ENCODE measurements at places on chromosomes 16 and 17.

- no peak for DNase-seq
Measured at GRCh38 chr16:89801800-89802199, 14.6 kb downstream of the FANCA start.

GRCh38 chr16:87457709-87458423 lies 35.0 kb downstream of the ZCCHC14 start:
- DNase-seq = no peak

GRCh38 chr17:82931699-82932517 lies 92.1 kb upstream of the ZNF750 start:
- no peak for DNase-seq

DNA sequence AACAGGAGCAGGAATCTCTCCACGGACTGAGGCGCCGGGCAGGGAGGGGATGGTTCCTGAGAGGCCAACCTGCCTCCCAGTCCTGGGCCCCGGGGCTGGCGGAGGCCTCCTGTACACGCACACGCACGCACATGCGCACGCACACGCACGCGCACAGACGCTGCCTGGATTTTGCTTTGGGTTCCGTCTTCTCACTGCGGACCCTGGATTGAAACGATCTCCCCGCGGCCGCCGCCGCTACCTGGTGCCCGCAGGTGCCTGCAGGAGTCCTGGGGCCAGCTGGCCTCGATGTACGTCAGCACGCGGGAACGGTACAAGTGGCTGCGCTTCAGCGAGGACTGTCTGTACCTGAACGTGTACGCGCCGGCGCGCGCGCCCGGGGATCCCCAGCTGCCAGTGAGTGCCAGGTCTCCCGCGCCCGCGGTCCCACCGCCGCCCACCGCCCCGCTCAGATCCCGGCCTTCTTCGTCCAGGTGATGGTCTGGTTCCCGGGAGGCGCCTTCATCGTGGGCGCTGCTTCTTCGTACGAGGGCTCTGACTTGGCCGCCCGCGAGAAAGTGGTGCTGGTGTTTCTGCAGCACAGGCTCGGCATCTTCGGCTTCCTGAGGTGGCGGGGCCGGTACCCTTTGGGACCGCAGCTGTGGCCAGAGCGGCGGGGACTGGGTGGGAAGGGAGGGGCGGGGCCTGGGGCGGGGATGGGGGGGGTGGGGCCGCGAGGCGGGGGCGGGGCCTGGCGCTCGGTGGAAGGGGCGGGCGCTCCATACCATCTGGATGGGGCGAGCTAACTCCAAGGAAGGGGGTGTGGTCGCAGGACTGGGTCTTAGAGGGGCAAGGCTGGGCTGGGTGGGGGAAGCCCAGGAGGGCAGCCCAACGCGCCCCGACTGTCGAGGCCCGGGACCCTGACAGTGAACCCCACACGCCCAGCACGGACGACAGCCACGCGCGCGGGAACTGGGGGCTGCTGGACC lies 12.3 kb downstream of the CES4A start:
- DNase-seq = no peak

- no peak for DNase-seq
Measured at GRCh38 chr17:62738281-62738680, 69.8 kb downstream of the MARCHF10 start.

GRCh38 chr16:83085660-83086059 lies 458.9 kb downstream of the CDH13 start:
- DNase-seq = no peak

- DNase-seq = no peak
Measured at GRCh38 chr17:47335101-47335936, 11.6 kb downstream of the EFCAB13 start.

DNA sequence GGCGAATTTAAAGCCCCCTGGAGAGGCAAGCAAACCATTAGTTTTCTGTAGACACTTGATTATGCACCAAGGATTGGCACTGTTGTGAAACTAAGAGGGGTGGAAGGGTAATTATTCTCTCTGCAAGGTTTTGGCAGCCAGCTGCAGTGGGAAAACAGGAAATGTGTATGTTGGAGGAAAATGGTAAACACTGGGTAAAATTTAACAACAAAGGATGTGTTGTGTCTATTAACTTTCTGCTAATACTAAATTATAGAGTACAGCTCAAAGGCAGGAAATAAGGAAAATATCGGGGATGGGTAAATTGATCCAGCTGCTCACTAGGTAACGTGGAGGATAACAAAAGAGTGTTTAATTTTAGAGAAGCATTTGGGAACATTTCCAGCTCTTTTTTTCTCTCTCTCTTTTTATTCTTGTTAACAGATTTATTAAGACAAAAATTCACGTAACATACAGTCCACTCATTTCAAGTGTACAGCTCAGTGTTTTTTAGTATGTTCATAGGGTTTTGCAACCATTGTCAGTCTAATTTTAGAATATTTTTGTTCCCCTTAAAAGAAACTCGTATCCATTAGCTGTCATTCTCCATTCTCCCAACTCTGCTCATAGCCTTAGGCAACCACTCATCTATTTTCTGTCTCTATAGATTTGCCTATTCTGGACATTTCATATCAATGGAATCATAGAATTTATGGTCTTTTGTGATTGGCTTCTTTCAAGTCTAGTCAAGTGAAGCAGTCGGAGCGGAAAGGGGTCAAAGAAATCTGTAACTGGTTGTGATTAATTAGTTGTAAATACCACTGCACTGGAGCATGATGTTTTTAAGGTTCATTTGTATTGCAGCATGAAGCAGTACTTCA lies 41.8 kb downstream of the TANGO6 start:
- no peak for DNase-seq

GRCh38 chr16:62018301-62019060 lies 17.8 kb downstream of the CDH8 start:
- no peak for DNase-seq

DNA sequence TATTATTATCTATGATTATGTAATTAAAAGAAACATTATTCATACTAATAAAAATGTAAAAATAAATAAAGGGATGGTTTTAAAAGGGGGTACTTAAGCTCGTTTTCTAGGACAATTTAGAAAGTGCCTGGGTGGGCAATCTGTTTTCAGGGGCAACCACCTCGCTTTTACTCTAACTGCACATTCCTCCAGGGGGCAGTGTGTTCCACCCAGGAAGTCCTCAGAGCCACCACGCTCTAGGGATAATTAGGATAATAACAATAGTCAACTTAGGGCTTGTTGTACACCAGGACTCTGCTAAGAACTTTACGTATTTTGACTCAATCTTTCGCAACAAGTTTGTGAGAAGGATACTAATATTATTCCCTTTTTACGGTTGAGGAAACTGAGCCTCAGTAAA lies 396.7 kb upstream of the MAF start:
- no peak for DNase-seq

DNA sequence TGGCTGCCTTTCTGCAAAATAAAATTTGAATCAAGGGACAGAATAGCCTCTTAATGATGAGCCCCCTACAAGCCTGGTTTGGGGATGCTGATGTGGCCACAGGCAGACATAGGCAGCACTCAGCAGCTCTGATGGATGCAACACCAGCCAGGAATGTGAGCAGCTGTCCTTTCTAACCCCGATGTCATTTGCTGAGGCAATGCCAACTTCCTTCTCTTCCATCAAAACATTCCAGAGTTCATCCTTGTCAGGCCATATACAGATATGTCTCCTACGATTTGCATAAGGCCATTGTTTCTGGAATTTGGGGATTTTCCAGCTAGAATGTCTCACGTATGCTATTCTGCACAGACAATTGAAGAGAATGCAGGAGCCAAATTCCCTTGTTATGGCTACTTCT lies 52.1 kb upstream of the MYOCD start:
- DNase-seq = no peak

- DNase-seq = no peak
Measured at GRCh38 chr16:89600956-89601355, 12.5 kb upstream of the DPEP1 start.

DNA sequence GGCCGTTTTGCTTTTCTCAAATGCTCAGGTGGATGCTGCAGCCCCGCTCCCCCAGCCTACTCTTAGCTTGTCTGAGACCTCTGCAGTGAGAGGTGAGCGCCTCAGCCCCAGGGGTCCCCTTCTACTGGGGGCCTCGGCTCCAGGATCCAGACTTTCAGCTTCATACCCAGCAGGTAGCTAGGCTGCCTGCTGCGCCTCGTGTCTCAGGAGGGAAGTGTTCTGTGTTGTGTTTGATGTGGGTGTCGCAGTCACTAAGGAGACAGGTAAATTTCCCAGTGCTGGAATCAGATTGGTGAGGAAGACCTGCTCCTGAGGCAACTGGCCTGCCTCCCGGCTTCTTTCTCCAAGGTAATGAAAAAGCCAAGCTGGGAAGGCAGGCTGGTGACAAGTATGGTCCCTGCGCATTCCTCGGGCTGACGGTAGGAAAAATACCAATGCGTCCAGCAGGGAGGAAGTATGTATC lies 604.0 kb upstream of the SALL1 start:
- DNase-seq = no peak

DNA sequence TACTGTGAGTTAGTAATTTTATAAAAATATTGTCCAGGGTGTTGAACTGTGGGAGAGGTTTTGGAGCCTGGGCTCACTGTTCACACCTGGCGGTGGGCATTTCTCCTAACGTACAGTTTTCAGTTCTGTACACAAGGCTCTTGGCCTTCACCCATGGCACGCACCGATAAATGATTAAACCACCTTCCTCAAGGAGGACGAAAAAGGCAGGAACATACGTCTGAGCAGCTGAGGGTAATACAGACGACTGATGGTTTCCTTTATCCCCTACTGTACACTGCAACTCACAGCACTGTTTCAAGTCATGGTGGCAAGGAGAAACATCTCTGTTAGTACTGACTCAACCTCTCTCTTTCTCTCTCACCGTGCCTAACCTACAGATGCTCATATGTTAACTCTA lies 1.4 kb upstream of the ST6GALNAC1 start:
- DNase-seq = no peak

DNA sequence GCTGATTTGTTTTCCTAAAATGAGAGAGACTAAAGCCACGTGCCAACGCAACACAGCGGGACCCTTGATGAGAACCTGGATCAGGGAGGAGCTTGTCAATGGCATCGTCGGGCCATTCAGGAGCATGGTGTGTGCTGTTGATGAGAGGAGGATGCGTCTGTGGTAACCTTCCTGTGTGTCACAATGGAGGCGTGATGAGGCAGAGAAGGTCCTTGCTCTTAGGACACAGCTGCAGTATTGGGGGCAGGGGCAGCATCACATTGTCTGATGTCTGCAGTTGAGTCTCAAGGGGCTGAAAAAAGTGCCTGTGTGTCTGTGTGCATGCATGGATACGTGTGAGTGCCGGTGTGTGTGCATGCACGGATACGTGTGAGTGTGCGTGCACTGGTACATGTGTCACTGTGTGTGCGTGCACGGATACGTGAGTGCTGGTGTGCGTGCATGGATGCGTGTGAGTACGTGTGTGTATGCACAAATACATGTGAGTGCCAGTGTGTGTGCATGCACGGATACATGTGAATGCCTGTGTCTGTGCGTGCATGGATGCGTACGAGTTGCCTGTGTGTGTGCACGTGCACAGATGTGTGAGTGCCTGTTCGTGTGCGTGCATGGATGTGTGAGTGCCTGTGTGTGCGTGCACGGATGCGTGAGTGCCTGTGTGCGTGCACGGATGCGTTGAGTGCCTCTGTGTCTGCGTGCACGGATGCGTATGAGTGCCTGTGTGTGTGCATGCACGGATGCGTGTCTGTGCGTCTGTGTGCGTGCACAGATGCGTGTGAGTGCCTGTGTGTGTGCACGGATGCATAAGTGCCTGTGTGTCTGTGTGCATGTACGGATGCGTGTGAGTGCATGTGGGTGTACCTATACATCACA lies 39.3 kb downstream of the BAIAP2 start:
- no peak for DNase-seq

DNA sequence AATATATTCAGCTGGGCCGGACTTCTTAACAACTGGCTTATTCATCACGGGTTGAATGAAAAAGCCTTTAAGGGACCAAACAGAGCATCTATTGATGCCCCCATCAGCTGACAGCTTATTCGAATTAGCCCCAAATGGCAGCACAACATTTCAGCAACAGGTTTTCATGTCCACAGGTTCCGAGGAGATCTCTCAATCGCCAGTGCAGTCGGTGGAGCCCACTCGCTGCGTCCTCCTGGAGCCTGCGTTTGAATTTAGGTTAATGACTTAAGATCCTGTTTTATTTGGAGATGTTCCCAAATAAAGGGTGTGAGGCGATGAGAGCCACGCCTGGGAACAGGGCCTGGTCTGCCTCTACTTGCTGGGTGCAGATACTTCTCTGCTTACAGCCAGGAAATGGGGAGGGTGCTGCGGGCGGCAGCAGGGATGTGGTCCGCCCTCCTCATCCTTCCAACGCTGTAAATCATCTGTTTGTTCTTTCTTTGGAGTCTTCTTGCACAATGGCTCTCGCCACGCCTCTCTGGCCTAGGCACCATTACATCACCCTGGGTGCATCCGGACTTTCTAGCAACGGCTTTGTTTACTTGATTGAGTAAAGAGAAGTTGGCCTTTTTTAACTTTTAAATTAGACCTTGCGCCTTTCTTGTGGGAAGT lies 22.6 kb downstream of the NDE1 start:
- peak; percentile 72 for DNase-seq

GRCh38 chr17:6510321-6510977 lies 45.9 kb downstream of the PITPNM3 start:
- no peak for DNase-seq

- no peak for DNase-seq
Measured at GRCh38 chr17:1005361-1005946, 8.5 kb downstream of the TIMM22 start.

- no peak for DNase-seq
Measured at GRCh38 chr17:17904166-17905035, 67.6 kb upstream of the SREBF1 start.

DNA sequence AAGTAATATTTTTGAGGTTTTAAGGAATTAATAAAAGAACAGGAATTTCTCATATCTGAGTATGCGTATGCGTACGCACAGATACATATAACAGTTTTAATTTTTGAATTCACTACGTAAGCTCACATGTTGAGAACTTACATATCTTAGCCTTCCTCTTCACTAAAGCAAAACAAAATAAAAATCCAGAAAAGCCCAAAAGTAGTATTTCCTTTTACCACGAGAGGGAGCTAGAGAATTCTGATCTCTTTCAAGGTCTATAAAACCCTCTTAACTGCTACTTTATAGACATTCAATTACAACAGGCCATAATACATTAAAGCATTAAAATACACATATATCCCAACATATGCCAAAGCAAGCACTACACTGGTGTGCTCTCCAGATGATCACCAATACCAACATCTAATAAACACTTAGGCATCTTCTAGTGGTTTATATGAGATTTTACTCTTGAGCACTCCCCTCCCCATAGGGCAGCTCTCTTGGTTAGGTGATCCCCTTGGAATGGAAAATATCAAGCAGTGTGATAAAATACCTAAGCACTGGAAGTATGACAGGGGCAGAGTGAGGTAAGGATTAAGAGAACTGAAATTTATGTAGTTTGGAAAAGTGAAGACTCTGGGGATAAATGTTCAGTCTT lies 94.0 kb downstream of the SKAP1 start:
- DNase-seq = no peak

- no peak for DNase-seq
Measured at GRCh38 chr17:50611634-50612033, 23.0 kb upstream of the ABCC3 start.

GRCh38 chr16:2280981-2281542 lies 13.1 kb upstream of the RNPS1 start:
- DNase-seq = no peak

- peak; percentile 15 for DNase-seq
Measured at GRCh38 chr17:9905902-9906301, 831 bp upstream of the RCVRN start.
